Keratinocyte (primary cell): ENCODE measurements at places on chromosomes 2 and 18. TPM values are rescaled to one million over a fixed set of nuclear protein-coding genes. Genes with fewer than 3 reads are reported as not detected.

GRCh38 chr2:221420245-221420644 lies 151.9 kb downstream of the EPHA4 start:
- no peak for DNase-seq

GRCh38 chr2:26011990-26012856 lies 21.7 kb upstream of the RAB10 start:
- DNase-seq, result no peak

DNA sequence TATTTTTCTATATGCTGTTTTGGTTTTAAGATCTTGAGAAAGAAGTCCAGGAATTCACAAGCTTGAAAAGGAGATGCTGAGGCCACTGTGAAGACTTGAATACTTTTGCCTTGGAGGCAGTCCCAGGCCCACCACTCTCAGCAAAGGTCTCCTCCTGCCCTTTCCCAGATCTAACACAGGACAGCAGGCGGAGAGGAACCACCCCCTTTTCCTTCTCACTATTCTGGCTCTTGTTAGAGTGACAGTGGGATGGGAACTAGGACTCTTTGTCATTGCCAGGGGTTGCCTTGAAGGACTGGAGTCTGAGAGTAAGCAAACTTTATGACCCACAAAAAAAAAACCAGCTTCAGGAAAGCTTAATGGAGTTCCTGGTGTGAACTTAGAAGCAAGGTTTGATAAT lies 54.7 kb downstream of the E2F6 start:
- no peak for DNase-seq

DNA sequence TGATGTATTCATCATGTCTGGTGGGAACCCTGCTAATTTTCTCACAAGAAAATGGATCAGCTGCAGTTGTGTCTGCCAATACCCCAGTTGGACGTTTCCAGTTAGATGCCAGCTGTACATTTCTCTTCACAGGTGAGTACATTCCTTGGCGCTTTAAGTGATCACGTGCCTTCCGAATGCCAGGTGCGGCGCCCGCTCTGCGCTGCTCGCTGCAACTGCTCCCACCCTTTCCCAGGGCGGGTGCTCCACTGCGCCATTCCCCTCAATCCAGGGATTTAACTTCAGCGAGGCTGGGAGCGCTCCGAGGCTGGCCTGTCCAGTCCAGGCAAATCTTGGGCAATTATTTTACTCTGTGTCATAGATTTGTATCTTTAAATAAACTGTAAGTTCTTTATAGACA lies 225.0 kb upstream of the RAB6C start:
- DNase-seq, result no peak

DNA sequence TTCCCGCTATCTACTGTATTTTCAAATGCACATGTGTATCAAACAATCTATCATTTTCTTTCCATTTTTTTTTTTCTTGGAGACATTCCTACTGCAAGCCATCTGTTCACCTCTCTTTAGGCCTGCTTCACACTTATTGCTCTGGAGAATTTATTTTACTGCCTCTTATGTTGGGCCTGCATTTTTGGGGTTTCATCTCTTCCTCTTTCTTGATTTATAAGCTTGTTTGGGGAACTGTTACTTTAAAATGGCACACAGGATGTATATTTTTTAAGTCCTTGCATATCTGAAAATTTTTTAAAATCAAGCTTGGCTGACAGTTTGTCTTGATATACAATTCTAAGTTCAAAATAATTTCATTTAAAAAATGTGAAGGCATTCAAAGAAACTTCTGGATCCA lies 3.5 kb upstream of the RAB27B start:
- DNase-seq, result no peak

DNA sequence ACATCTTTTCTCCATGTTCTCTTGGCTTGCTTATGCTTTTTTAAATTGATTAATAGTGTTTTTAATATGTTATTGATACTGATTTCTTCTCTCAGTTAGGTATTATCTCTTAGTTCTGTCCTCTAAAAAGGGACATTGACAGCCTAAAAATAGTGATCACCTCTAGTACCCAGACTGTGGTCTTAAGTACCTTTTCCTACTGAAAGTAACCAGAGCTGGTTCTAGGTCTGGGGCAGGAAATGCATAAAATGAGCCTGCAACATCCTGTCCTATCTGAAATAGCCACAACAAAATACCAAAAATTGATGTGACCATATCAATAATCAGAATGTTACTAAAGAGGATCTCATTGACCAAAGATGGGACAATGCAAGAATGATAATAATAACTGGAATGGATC lies 113.3 kb downstream of the DNAH6 start:
- no peak for DNase-seq

- DNase-seq, result no peak
Measured at GRCh38 chr2:45406621-45407020, 204.4 kb downstream of the SRBD1 start.

- no peak for DNase-seq
Measured at GRCh38 chr2:113268621-113269360, 9.9 kb downstream of the PAX8 start.

- no peak for DNase-seq
Measured at GRCh38 chr2:20537423-20538307, 90.8 kb downstream of the RHOB start.

DNA sequence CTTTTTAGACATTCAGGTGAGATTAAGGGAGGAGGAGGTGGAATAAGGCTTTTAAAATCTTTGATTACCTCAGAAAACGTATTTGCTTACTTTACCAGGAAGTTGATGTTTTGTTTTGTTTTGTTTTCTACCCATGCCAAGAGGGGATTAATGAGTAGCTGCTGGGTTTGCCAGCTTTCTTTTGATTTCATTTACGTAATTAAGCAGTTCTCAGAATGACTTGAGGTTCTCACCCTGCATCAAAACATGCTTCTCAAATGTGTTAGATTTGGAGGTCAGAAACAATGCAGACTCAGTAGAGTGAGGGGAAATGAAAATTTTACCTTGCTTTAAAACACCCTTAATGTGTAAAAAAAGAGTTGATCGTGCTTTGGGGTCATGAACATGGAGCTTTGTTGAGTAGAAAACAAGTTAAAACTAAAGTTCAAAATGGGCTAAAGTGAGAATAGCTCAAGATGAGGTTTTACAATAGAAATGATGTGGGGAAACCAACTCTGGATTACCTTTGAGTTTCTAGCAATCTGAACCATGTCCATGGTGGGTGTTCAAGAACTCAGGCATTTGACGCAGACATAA lies 217.1 kb upstream of the EPAS1 start:
- no peak for DNase-seq

GRCh38 chr2:180359522-180360282 lies 352.6 kb upstream of the CWC22 start:
- DNase-seq, result peak; percentile 13

DNA sequence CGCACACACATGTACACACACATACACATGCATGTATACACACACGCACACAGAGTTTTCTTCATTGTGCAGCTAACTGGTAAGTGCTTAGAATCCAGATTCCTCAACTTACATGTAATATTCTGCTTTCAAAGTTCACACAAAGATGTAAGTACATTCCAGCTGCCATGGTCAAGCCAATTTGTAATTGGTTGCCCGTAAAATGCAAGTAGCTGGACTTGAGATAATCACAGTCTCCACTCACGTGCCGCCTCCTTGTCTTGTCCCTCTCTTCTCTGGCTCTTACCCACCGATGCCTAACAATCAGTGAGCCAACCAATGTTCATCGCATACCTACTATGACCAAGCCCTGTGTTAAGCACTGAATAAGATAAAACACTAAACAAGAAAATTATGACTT lies 77.8 kb downstream of the SOCS6 start:
- no peak for DNase-seq

DNA sequence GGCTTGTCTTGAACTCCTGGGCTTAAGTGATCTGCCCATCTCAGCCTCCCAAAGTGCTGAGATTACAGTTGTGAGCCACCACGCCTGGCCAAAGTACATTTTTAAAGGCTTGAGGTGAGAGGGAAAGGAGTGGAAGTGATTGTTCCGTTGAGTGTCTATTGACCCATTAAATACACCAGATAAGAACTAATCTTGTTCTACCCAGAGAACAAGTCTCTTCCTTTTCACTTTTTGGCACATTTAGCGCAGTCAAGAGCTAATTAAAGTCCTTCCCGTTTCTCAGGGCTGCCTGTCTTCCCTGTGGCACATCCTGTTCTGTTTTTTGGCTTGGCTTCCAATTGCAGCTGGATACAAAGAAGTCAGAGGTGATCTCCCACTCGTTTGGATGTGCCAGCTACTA lies 172.3 kb downstream of the ALPK2 start:
- no peak for DNase-seq

DNA sequence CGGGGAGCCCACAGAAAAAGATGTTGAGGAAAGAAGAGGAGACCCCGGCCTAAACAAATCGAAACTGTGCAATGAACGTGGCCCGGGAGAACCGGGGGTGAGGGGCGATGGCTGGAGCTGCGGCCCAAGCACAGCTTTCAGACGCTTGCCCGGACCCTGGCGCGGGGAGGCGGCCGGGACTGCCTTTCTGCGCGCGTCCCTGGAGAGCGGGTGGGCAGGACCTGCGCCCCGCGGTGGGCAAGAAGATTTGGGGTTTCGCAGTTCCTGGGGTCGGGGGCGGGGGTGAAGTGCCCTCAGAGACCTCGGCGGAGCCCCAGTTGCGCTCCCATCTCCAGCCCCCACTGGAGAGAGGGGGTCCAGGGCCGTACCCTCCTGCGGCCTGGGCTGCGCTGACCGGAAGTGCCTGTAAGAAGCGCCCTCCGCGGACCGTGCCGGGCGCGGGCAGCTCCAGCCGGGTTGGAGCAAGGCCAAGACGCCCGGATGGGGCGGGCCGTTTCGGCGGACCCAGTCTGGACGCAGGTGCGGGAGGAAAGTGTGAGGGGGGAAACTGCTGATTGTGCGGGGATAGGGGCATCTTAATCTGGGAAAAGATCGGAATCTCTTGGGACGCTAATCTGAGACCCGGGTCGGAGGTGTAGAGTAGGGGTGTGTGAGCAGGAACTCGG lies 11.6 kb downstream of the EN1 start:
- DNase-seq, result no peak

- DNase-seq, result no peak
Measured at GRCh38 chr2:29314816-29315571, 199.8 kb downstream of the CLIP4 start.

The ERBB4 gene
- 0.01 TPM in 3 replicates for polyA plus RNA-seq

The OXER1 gene
- not detected in 3 replicates for polyA plus RNA-seq

The TMEM17 gene
- 3.3 to 5.1 TPM (median 4.1 TPM) in 3 replicates for polyA plus RNA-seq

The ICA1L gene
- polyA plus RNA-seq, result 1.1 to 2.2 TPM (median 1.8 TPM) in 3 replicates

The PTH2R gene
- not detected in 3 replicates for polyA plus RNA-seq

The GAL3ST2 gene
- 0.05 TPM in 1 of 3 replicates, not detected in the others for polyA plus RNA-seq

The EFHD1 gene
- not detected in 3 replicates for polyA plus RNA-seq

The KHK gene
- polyA plus RNA-seq, result 0.06 to 0.36 TPM (median 0.21 TPM) in 3 replicates

The PLEKHH2 gene
- polyA plus RNA-seq, result 0.84 to 1.3 TPM (median 1.0 TPM) in 3 replicates

The TDRD15 gene
- polyA plus RNA-seq, result not detected in 3 replicates

The GAREM2 gene
- polyA plus RNA-seq, result 0.03 to 0.17 TPM (median 0.06 TPM) in 3 replicates

The PLEKHA3 gene
- 8.9 to 15.8 TPM (median 15.6 TPM) in 3 replicates for polyA plus RNA-seq

The ZBTB14 gene
- polyA plus RNA-seq, result 5.4 to 9.1 TPM (median 6.8 TPM) in 3 replicates
